ENCODE measurements at places on chromosomes 5 and 9.

- no peak for DNase-seq
Observed at GRCh38 chr9:95938724-95939123, 63.2 kb downstream of the ERCC6L2 start.

- no peak for DNase-seq
Observed at GRCh38 chr5:126446498-126447224, 23.5 kb downstream of the GRAMD2B start.

DNA sequence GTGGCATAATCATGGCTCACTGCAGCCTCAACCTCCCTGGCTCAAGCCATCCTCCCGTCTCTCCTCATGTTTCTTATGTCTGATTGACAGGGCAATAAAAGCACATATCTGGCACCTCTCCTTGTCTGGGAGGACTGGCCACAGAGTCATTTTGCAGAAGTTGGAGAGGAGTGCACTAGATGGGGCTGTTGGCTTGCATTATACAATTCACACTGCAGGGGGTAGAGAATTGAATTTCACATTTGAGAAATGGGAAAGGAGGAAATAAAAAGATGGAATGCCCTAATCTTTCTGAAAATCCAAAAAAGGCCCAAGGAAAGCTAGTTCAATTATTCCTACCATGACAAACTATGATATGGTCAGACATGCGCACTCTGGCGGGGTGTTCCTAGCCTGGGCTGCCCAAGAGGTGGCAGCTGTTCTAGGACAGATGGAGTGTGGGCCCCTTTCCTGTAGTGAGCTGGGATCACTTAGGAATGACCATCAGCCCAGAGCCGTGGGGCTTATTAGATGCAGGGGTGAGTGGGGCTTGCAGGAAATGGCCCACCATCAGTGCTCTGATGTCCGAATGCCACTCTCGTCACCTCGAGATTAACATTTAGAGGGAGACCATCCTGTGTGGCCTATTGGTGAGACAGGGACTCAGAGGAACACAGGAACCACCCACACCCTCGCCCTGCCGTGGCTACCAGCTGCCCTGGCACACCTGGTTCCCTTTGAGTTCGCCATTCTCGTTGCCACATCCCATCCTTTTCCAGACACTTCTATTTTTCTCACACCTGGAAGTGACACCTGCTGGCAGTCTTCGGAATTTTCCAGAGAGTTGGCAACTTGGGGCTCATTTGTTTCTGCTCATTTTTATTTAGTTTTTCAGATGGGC lies 21.8 kb upstream of the ANKRD18A start:
- no peak for DNase-seq

GRCh38 chr5:114780290-114780689 lies 389.4 kb downstream of the TRIM36 start:
- DNase-seq = no peak

DNA sequence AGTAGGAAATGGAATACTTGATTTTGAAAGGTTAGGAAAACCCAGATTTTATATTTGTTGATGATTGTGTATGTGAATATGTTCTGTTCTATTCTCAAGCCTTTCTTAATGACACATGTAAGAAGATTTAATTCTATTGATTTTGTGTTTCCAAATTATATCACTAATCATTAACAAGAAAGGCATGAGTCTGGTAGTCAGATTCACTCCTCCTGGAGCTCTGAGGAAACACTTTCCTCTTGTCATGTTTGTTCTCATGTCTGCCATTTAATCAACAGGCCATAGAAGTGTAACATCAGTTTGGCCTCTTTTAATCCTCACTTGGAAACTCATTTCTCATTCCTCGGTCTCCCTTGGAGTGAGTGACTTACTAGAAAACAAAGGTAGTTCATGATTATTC lies 40.6 kb upstream of the F2R start:
- DNase-seq = no peak

- no peak for DNase-seq
Observed at GRCh38 chr9:21331676-21332402, 3.4 kb downstream of the KLHL9 start.

GRCh38 chr9:91771027-91771426 lies 179.0 kb downstream of the ROR2 start:
- no peak for DNase-seq

DNA sequence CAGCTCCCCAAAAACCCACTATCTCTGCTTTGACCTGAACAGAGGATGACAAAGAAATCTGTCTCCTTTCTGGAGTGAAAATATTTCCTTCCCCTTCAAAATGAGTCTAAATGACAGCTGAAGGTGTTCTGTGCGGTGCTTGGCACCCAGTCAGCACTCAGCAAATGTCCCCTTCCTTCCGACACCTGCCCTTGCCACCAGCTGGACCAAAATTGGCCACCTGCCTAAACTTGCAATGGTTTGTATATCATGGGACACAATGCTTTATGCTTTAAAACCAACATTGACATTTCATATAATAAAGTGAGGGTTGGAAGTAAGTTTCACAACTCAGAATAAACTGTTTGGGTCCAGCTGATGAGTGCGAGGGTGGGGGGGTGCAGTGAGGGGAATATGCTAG lies 7.5 kb upstream of the TTC1 start:
- no peak for DNase-seq

DNA sequence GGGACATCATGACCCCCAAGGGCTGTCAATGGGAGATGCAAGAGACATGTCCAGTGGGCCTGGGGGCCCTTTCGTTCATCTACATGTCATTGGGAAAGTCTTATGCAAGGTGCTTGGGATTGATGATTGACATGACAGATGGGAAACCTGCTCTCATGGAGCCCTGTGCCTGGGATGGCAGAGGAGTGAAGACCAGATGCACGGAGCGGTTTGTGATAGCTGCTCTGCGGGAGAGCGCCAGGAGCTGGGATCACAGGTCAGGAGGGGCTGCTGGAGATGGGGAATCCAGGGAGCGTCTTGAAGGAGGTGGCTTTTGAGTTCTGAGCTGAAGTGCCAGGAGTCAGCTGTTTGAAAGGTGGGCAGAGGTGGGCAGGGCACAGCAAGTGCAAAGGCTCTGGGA lies 104.3 kb downstream of the FGF18 start:
- no peak for DNase-seq

DNA sequence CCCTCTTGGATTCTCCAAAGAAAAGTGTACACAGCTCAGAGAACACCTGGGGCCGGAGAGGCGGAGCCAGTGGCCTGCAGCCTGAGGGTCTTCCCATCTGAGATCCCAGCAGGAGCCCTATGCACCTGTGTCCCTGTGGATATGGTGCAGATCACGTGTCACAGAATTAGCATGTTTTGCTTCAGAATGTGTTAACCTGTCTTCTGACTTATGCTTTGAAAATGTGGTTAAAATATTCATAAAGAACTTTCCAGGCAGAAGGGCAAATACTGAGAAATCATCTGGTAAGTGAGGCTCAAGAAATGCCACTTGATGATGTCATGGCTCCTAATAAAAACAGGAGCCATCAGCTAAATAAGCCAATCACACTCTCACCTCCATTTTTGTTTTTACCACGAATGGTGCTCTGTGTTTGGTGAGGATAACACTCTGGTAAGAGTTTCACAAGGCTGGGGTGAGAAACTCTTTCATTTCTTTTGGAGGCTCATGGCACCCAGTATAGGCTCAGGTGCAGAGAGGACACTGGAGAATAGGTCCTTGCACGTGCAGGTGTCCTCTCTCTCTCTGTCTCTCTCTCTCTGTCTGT lies 279.8 kb downstream of the FSTL4 start:
- no peak for DNase-seq

DNA sequence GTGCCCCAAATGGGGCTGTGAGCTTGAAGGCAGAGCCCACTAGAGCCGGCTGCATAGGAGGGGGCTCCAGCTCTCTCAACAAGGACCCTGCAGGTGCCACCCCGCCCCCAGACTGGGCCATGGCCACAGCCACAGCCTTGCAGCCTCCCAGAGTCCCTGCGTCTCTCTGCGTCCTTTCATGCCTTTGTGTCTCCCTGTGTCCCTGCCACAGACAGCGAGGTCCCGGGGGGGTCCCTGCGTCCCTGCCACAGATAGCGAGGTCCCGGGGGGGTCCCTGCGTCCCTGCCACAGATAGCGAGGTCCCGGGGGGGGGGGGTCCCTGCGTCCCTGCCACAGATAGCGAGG lies 6.3 kb downstream of the NOXA1 start:
- DNase-seq = no peak

DNA sequence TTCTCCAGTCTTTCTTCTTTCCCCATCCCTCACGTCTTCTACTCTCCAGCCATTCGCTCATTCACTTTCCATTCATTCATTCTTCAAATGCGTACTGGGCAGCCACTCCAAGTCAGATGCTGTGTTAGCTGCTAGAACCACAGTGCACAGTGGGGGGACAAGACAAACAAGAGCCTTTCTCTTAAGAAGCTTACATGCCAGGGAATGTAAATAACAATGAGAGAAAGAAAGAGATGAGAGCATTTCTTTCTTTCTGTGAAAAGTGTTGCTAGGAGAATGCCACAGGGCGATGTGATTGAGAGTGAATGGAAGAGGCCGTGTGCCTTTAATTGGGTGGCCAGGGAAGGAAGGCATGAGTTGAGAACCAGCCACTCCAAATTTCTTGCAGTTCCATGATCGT lies 46.3 kb upstream of the SMIM23 start:
- DNase-seq = no peak

GRCh38 chr9:530681-531080 lies 310.8 kb upstream of the DMRT1 start:
- no peak for DNase-seq

- DNase-seq = peak; percentile 85
Observed at GRCh38 chr9:129235931-129236331, 57.9 kb upstream of the IER5L start.

- no peak for DNase-seq
Observed at GRCh38 chr9:2093920-2094597, 78.9 kb downstream of the SMARCA2 start.

- DNase-seq = no peak
Observed at GRCh38 chr5:146770980-146771379, 107.6 kb downstream of the PPP2R2B start.

DNA sequence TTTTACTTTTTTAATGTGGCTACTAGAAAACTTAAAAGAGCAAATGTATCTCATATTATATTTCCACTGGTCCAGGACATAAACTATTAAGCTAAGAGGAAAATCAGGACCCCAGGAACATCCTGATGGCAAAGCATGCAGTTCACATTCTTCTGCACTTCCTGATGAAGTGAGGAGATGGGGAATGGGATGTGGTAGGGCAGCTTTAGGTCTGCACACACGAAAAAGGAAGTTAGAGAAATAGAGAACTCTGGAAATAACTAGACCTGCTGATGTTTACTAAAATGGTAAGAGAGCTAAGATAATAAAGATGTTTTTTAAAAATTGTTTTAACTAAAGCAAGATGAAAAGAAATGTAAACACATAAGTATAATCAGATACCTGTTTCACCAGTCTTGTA lies 39.7 kb upstream of the NIPBL start:
- DNase-seq = no peak

GRCh38 chr5:32460702-32461101 lies 16.2 kb upstream of the ZFR start:
- DNase-seq = no peak

- DNase-seq = no peak
Observed at GRCh38 chr9:570187-570586, 271.3 kb upstream of the DMRT1 start.

- no peak for DNase-seq
Observed at GRCh38 chr5:168822248-168822744, 243.1 kb upstream of the PANK3 start.

DNA sequence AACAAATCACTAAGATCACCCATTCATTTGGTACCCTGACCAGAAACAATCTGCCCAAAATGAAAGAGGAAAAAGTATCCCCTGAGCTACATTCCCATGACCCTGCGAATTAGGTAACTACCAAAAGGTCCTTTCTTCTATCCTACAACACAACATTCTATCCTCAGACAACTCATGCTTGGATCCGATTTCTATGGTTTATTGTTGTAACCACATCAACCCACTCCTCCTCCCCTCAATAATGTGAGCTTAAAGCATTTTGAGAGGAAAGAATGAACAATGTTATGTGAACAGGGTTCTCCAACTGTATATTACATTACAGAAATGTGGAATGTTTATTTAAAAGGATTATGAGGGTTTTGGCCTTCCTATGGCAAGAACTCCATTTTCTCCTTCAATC lies 4.0 kb downstream of the SLC35D2 start:
- DNase-seq = no peak

DNA sequence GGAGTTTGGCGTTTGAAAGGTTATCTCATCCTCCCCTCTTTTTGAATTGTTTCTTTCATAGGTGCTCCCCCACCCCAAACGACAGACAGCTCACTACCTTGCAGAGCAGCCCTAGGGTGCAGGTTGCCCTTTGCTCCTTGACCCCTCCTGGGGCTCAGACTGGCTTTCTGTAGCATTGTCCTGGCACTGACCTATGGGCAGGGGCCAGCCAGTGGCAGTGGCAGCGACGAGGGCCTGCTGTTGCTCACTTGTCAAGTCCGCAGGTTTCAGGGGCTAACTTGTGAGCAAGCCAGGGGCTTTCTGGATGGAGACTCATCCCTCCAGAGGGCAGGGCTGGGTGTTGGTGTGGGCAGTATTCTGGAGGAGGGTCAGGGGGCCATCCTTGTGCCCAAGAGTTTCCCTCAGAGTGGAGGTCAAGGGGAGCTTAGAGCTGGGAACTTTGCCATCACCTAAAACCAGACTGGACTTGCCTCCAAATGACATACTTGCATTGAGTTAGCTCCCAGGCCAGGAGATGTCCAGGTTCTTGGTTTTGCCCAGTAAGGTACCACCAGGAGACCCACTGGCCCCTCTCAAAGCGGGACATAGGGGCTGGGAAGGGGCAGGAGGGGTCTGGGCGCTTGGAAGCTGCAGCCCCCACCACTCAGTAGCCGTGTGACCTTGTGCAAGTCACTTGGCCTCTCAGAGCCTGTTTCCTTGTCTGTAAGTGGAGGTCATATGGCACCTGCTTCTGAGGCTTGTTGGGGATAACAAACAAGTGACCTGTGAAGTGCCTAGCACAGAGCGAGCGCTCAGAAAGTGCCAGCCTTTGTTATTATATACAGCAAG lies 53.5 kb upstream of the CDKN2AIPNL start:
- no peak for DNase-seq

- no peak for DNase-seq
Observed at GRCh38 chr9:123031963-123032362, 1.5 kb upstream of the GPR21 start.

GRCh38 chr9:135820661-135821060 lies 86.7 kb downstream of the CAMSAP1 start:
- DNase-seq = no peak

DNA sequence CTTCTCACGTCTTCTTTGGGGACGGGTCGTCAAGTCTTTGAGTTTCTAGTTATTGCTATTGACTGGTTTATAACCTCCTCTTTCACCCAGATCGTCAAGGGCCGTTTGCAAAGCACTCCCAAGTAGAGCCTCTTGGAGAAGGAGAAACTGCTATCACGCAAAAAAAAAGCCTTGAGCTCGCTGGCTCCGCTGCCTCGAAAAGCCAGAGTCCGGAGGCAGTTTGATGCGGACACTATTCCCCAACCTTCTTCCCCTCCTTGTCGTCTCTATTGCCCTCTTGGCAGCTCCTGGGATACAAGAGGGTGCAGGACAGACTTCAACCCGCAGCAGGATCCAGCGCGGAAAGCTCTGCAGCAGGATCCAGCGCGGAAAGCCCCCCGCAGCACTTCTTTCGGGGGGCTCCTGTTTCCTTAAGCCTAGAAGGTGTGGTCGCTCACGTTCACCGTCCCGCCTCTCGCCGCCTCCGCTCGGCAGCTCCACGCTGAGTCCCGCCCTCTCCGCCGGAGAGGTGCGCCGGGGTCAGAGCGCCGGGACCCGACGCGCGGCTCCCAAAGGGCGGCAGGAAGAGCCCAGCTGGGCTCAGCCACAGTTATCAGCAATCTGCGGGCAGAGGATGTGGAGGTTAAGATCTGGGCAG lies at the start of gene PCDHAC1:
PCDHAC1 (plus strand) TSS at position 494 of the 637 bp plus-strand sequence. CDS start 594 bp downstream, outside the sequence.
- no peak for DNase-seq

- no peak for DNase-seq
Observed at GRCh38 chr5:111116550-111116949, 24.4 kb downstream of the WDR36 start.

Measured in naive thymus-derived CD8-positive, alpha-beta T cell (primary cell).